NCI-H460 (cell line): ENCODE measurements at places on chromosomes 13 and 19. TPM values are rescaled to one million over a fixed set of nuclear protein-coding genes. Genes with fewer than 3 reads are reported as not detected.

GIPR gene
- 0.69 and 1.1 TPM in 2 replicates for total RNA-seq

KASH5 gene
- total RNA-seq = not detected in 2 replicates

ERFL gene
- not detected in 2 replicates for total RNA-seq

SBSN gene
- total RNA-seq = not detected in 2 replicates

CD37 gene
- total RNA-seq = not detected in 2 replicates

OVOL3 gene
- not detected in 2 replicates for total RNA-seq

SPINT2 gene
- total RNA-seq = 0.35 and 0.64 TPM in 2 replicates

ZNF772 gene
- 6.1 and 9.4 TPM in 2 replicates for total RNA-seq

ZNF491 gene
- total RNA-seq = not detected in 2 replicates

SGCG gene
- total RNA-seq = 0.10 and 0.29 TPM in 2 replicates

F2RL3 gene
- total RNA-seq = not detected in 2 replicates

DNA sequence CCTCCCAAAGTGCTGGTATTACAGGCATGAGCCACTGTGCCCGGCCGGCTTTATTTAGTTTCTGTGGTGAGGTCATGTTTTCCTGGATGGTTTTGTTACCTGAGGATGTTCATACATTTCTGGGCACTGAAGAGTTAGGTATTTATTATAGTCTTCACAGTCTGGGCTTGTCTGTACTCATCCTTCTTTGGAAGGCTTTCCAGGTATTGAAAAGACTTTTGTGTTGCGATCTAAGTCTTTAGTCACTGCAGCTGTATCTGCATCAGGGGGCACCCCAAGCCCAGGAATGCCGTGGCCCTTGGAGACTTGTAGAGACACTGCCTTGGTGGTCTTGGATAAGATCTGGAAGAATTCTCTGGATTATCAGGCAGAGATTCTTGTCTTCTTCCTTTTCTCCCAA, 12.8 kb downstream of the BLOC1S3 start:
- no peak for DNase-seq

DNA sequence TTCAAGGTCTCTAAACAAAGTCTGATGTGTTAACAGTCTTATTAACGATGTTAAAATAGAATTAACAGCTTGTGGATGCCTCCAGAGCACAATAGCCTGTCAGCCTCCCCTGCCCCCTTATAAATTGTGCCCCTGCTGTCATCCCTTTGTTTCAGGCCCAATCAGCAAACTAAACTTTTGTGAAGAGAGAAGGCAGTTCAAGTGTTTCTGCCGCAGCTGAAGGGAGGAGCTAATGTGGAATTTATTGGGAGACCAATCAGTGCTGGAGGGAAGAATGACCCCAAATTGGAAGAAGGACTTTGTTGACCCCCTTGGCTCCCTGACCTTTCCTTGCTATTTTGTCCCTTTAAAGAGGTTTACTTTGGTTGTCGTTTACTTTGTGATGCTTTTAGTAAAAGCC, 160.5 kb downstream of the TM9SF2 start:
- DNase-seq = no peak

DNA sequence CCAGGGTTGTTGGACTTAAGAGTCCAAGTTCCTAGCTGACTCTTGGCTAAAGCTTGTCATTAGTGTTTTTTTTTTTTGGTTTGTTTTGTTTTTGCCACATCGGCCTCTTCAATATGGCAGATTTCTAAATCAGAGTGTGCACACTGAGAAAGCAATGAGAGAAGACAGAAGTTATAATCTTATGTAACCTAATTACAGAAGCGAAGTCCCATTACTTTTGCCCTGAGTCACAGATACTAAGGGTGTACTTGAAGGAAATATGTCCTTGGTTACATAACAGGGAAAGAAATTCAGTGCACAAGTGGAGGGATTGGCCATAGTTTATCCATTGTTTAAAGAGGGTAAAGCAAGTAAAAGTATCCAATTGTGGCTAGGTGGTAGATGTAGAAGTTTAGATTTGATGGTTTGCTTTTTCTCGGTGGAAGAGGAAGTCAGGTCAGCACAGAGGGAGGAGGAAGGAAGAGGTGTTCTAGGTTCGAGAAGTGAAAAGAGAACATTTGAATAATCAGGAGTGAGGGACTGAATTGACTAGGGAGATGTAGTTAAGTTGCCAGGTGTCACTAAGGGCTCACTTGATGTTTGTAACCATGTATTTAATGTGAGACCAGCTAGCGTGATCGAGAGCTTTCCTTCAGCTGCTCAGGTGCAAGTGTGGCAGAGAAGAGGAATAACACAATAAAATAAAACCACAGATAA, 12.2 kb downstream of the GTF2F2 start:
- DNase-seq = no peak

- no peak for DNase-seq
These were observed 6.3 kb downstream of the SLC7A10 start for GRCh38 chr19:33219261-33219815.

GRCh38 chr13:112959701-112960542, 9.1 kb upstream of the MCF2L start:
- DNase-seq = no peak

- DNase-seq = no peak
These were observed 28.6 kb downstream of the PTPRS start for GRCh38 chr19:5312058-5312457.

DNA sequence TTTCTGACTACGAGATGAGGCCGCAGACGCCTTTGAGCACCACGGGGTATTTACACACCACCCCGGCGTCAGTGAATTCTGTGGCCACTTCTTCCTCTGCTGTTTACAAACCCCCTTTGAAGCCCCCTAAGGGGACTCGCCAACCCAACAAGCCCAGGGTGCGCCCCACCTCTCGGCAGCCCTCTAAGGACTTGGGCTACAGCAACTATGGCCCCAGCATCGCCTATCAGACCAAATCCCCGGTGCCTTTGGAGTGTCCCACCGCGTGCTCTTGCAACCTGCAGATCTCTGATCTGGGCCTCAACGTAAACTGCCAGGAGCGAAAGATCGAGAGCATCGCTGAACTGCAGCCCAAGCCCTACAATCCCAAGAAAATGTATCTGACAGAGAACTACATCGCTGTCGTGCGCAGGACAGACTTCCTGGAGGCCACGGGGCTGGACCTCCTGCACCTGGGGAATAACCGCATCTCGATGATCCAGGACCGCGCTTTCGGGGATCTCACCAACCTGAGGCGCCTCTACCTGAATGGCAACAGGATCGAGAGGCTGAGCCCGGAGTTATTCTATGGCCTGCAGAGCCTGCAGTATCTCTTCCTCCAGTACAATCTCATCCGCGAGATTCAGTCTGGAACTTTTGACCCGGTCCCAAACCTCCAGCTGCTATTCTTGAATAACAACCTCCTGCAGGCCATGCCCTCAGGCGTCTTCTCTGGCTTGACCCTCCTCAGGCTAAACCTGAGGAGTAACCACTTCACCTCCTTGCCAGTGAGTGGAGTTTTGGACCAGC, 5.3 kb downstream of the SLITRK5 start:
- DNase-seq = no peak

DNA sequence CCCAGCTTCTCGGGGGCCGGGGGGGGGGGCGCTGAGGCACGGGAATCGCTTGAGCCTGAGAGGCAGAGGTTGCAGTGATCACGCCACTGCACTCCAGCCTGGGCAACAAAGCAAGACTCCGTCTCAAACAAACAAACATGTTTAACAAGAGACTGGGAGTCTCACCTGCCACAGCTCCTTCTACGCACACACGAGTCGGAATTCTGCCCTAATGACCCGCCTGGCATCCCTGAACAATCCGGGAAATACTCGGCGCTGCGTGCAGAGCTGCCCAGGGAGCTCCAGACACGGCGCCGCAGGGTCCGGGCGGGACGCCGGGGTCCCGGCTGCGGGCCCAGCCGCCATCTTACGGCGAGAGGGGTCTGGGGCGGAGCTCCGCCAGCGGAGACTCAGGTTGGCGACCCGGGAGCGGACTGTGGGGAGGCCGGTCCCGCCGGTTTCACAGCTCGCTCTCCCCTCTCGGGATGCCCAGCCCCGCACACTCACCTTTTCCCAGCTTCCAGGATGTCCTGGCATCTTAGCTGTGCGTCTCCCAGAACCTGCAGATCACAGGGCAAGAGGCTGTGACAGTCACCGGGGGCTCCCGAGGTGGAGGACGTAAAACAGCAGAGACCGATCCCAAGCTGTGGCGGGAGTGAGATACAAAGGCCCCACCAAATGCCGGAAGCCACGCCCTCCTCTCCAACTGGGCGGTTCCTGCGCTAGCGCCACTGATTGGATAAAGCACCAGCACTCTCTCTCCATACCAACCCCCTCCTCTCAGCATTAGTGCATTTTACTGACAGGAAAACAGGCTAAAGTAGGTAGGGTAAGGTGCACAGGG, 23.6 kb upstream of the ZNF724 start:
- DNase-seq = peak; percentile 49

- no peak for DNase-seq
These were observed at the start of gene SIAH3 for GRCh38 chr13:45851171-45851921. Gene SIAH3 (minus strand): TSS chr13:45851753. CDS start chr13:45851629, 124 bp downstream.

GRCh38 chr13:30708541-30708940, 26.8 kb upstream of the ALOX5AP start:
- DNase-seq = no peak

DNA sequence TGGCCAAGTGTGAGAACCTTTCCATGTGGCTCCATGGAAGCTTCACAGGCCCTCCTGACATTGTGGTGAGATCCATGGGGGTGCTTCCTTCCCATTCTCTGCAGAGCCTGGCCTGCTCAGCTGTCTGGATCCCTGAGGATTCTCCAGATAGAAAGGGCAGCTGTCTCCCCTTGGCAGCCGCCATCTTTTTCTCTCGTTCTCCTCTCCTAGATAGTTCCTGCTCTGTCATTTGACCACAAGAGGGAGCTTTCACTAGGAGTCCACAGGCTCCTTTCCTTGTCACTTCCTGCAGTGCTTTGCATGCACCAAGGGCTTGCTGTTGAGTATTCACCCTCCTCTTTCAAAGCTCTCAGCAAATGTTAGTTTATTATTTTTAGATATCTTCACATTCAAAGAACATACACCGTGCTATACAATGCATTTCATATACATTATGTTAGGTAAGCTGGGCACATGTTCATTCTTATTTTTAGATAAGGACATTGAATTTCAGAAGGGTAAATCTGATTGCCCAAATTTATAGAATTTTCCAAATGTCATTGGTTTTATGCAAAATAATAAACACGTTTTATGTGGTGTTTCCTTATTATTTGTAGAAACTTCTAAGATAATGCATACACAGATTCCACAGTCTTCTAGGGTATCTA, 133.2 kb downstream of the FRY start:
- peak; percentile 70 for DNase-seq

DNA sequence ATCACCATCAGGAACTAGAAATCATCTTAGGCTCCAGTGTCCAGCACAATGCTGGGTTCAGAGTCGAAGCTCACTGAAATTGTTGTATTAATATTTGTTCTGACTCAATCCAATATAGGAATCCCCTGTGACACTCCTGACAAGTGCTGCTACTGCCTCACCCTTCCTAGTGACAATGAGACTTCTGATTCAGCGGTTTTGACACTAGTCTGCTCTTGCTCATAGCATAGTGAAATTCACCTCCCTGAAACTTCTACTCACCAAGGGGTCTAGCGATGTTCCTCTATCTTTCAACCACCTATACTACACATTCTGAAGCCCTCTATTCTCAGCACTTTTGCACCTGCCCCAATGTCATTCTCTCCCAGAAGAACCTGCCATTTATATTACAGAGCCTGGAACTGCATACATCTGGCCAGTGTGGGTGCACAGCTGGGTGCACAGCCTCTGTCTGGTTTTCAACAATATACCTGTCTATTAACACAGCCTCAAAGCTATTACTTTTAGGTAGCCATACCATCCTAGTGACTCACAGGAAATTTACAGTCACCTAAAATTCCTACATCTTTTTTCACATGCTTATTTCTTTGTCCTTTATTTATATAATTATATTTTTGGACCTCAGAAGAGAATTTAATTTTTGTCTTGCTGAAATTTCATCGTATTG, 88.3 kb downstream of the DOCK9 start:
- DNase-seq = no peak

- no peak for DNase-seq
These were observed 3.9 kb downstream of the COG3 start for GRCh38 chr13:45468635-45469034.

DNA sequence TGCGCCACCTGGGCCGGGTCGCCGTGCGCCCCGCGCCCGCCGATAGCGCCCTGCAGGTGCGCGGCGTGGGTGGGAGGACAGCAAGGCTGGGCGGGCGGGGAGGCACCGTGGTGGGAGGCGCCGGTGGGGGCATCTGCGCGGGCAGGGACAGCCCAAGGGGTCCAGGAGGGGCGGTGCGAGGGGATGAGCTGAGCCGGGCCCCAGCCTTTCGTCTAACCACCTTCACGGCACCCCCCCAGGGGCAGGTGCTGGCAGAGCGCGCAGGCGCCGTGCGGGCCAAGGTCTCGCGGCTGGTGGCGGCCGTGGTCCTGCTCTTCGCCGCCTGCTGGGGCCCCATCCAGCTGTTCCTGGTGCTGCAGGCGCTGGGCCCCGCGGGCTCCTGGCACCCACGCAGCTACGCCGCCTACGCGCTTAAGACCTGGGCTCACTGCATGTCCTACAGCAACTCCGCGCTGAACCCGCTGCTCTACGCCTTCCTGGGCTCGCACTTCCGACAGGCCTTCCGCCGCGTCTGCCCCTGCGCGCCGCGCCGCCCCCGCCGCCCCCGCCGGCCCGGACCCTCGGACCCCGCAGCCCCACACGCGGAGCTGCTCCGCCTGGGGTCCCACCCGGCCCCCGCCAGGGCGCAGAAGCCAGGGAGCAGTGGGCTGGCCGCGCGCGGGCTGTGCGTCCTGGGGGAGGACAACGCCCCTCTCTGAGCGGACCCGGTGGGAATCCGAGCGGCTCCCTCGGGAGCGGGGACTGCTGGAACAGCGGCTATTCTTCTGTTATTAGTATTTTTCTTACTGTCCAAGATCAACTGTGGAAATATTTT, 3.1 kb downstream of the KISS1R start:
- DNase-seq = no peak

GRCh38 chr19:9070066-9070465, 16.8 kb upstream of the OR1M1 start:
- no peak for DNase-seq

- DNase-seq = no peak
These were observed 25.7 kb upstream of the ZNF492 start for GRCh38 chr19:22608441-22608840.

- no peak for DNase-seq
These were observed 254.1 kb downstream of the MZT1 start for GRCh38 chr13:72473321-72473720.

DNA sequence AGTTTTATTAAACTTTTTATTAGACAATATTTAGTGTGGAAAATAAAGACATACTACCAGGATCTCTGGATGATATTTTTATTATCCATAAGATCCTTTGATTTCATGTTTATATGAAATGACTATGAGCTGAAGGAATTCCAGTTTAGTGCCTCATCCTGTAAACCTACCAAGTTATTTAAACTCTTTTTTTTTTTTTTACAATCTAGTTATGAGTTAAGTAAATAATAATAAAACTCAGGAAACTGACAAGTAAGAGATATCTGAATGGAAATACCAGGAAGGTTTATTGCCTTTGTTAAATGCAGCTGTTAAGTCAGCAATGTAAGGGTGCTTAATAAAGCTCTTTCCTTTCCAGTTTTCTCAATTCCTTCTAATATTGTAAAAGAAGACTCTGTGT, 53.9 kb downstream of the RXFP2 start:
- no peak for DNase-seq

GRCh38 chr13:113105032-113105920, at the start of gene F7:
Gene F7 (plus strand): TSS chr13:113105791. CDS start chr13:113105842, 51 bp downstream.
- DNase-seq = no peak
